ENCODE measurements at places on chromosomes 7 and 10. TPM values are rescaled to one million over a fixed set of nuclear protein-coding genes. Genes with fewer than 3 reads are reported as not detected.

GRCh38 chr7:78326189-78326588, 527.6 kb downstream of the PHTF2 start:
- peak; percentile 80 for DNase-seq

The AGMO gene
- polyA plus RNA-seq, result not detected

The INA gene
- 0.18 TPM for polyA plus RNA-seq

GRCh38 chr10:96986200-96986856, 154.2 kb downstream of the LCOR start:
- no peak for DNase-seq

DNA sequence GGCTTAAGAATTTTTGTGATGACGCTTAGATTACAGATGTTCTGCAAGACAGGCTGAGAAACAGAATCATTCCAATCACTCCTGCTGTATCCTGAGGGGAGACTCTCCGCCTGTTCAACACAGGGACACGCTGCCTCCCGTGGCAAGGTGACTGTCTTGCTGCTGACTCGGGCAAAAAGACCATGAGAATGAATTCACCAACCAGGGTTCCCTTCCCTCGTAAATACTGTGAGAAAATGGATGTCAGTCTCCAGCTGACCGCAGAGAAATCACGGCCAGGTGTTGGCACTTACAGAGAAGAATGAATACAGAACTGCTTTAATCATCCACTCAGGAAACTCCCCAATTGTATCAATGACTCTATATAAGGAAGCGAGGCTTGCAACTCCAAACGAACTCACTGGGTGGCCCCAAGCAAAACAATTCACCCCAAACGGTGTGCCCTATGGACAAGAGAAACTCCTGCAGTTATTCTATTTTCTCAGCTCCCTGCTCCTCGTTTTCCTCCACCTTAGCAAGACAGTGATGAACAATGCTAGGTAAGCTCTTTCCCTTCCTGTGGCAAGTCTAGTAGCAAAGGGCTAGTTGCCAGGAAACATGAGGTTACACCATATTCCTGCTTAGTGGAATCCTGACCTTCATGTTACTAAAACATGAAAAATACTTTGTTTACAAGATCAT, 22.8 kb downstream of the GNA12 start:
- peak; percentile 81 for DNase-seq

DNA sequence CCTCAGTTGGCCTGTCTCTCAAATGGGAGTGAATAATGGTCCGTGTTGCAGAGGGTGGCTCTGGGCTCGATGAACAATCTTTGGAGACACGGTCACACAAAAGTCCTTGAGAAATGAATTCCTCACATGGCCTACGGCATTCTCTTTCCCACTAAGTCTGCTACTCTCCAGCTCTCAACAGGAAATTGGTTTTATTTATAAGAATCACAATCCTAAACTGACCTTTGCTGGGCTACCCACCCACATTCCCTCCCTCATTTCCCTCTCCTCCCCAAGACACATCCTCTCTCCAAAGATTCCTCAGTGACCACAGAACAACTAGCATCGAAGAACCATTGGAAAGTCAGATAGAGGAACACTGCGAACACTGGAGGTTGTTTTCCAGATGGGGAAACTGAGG, 4.7 kb downstream of the AFAP1L2 start:
- DNase-seq, result no peak

- peak; percentile 69 for DNase-seq
Measured at GRCh38 chr10:126014309-126014708, 117.9 kb downstream of the FANK1 start.

DNA sequence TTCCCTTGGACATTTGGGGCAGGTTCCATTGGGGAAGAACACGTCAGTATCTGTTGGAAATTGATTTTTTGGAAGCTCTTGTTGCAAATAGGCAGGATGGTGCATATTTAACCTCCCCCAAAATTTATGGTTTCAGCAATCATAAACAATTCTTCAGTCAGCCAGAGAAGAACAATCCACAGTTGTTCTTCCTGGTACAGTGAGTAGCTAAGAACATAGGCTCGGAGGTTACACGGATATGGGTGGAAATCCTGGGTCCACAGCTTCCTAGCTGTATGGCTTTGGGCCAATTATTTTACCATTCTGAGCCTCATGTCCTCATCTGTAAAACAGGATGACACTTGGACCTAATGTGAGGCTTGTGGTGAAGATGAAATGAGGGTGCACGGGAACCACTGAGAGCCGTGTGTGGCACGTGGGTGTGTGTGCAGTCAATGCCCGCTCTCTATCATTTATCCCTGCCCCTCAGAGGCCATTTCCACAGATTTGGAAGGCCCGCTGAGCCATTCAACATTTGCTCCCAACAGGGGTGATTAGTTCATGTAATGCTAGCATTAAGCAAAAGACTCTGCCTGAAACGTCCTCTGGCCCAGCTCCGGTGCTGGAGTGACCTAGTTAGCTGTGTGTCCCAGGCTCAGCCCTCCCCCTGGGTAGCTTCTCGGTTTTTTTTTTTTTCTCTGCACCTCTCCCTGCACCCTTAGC, 9.7 kb downstream of the CAMK1D start:
- no peak for DNase-seq

GRCh38 chr7:107224374-107225223, 55.8 kb downstream of the HBP1 start:
- DNase-seq, result no peak
